Ovary (tissue), 10 donors: ENCODE measurements at places on chromosomes 2 and 18. TPM values are rescaled to one million over a fixed set of nuclear protein-coding genes. Genes with fewer than 3 reads are reported as not detected.

TEX44 gene
- total RNA-seq = not detected

GRCh38 chr2:148716378-148716920, 71.9 kb downstream of the EPC2 start:
- DNase-seq = no peak

- no peak for DNase-seq
Measured at GRCh38 chr2:217661378-217661777, 341.4 kb downstream of the TNS1 start.

GRCh38 chr18:52652391-52652790, 312.4 kb downstream of the DCC start:
- no peak for DNase-seq

- no peak for DNase-seq
Measured at GRCh38 chr2:205773989-205774388, 91.7 kb downstream of the NRP2 start.

IL1B gene
- total RNA-seq = 5.2 TPM

DNA sequence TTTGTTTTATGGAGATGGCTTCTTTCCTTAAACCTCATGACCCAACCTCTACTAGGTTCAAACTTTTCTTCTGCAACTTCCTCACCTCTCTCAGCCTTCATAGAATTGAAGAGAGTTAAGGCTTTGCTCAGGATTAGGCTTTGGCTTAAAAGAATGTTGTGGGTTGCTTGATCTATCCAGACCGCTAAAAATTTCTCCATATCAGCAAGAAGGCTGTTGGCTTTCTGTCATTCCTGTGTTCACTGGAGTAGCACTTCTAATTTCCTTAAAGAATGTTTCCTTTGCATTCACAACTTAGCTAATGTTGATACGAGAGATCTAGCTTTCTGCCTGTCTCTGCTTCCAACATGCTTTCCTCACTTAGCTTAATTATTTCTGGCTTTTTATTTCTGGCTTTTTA, 58.1 kb upstream of the KYNU start:
- no peak for DNase-seq

PCARE gene
- 0.08 TPM for total RNA-seq

GRCh38 chr2:181911830-181912229, 20.3 kb downstream of the ITPRID2 start:
- DNase-seq = no peak

- DNase-seq = no peak
Measured at GRCh38 chr2:2219984-2220383, 111.1 kb downstream of the MYT1L start.

DNA sequence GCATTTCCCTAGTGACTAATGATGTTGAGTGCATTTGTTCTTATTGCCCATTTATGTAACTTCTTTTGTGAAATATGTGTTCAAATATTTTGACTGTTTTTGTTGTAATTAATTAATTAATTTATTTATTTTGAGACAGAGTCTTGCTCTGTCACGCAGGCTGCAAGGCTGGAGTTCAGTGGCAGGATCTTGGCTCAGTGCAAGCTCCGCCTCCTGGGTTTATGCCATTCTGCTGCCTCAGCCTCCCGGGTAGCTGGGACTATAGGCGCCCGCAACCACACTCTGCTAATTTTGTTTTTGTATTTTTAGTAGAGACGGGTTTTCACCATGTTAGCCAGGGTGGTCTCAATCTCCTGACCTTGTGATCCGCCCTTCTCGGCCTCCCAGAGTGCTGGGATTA, 71.9 kb downstream of the TAF4B start:
- no peak for DNase-seq

DNA sequence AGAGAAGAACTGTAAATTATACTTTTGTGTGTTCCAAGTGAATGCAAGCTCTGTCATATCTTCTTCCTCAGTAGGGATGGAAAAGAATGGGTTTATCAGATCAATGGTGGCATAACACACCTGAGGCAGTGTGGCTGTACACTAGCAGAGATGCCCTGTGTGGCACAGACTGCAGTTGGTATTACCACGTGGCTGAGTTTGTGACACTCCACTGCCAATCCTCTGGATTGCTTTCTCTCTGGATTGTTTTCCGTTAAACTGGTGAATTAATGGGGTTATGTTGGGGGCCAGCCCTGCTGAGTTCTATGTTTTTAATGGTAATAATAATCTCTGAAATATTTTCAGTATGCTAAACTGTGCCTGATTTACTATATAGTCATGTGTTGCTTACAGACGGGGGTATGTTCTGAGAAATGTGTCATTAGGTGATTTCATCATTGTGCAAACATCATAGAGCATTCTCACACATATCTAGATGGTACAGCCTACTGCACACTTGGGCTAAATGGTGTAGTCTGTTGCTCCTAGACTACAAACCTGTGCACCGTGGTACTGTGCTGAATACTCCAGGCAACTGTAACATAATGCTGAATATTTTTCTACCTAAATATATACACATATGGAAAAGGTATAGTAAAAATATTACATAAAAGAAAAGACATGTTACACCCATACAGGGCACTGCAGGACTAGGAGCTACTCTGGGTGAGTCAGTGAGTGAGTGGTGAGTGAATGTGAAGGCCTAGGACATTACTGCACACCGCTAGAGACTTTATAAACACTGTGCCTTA, 84.7 kb upstream of the ST6GAL2 start:
- no peak for DNase-seq
